ENCODE measurements at places on chromosomes 2 and 18.

DNA sequence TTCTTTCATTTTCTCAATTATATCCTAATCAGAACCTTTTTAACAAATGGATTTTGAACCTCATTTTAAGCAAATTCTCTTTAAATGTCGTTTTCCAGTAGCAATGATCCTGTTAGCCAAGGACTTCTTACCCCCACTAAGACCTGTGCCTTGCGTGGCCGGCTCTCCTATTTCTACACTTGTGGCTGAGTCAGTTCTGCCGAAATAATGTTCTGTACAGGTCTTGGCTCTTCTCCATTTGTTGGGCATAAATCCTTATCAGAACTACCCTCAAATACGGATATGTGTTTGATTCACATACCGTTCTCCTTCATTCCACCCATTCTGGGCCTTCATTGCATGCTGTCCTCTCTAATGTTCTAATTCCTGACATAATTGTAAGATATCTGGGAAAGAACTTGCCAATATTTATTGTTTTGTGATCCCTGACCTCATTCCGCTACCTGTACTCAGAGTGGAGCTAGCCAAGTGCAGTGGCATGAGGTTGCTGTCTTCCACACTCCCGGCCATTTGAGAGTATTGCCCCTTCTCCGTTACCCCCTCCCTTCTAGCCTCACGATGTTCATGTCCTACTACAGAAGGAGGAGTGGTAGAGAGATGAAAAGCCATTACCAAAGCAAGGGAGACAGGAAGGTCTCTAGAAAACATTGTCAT lies 78.7 kb downstream of the MYOM1 start:
- no peak for DNase-seq

- DNase-seq = peak; percentile 46
Measured at GRCh38 chr2:24930768-24931167, 10.7 kb upstream of the ADCY3 start.

- no peak for DNase-seq
Measured at GRCh38 chr2:79715338-79715737, 202.5 kb downstream of the CTNNA2 start.

DNA sequence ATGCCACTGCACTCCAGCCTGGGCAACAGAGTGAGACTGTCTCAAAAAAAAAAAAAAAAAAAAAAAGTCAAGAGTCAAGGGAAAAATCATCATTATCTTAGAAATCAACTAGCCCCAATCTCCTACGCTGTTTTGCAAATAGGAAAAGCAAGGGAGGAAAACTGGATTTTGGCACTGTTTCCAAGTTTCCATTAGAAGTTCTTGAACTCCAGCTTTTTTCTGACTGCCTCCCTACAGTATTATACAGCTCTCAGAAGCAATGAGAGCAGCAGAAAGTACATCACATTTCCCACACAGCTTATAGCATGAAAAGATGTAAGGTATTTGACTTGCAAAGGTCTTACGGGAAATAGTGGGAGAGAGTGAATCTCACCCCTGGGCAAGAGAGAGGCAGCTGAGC lies 127.8 kb downstream of the OSR1 start:
- no peak for DNase-seq

- no peak for DNase-seq
Measured at GRCh38 chr2:240618776-240619175, 6.5 kb upstream of the GPR35 start.

DNA sequence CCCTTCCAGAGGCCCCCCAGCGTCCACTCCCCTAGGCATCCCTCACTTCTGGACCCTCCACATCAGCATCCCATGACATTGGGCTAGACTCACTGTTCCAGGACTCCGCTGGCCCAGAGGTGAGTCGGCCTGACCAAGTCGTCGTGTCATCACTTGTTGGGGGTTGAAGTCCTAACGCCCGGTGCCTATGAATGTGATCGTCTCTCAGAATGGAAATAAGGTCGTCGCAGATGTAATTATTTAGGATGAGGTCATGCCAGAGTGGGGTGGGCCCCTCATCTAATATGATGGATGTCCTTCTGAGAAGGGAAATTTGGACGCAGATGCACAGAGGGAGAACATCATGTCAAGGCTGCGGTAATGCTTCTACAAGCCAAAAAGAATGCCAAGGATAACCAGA lies 142.7 kb downstream of the AGAP1 start:
- DNase-seq = no peak

GRCh38 chr2:231300722-231301076 lies 94.8 kb upstream of the B3GNT7 start:
- DNase-seq = no peak

GRCh38 chr18:78239090-78239457 lies 740.5 kb upstream of the SALL3 start:
- no peak for DNase-seq

- no peak for DNase-seq
Measured at GRCh38 chr2:217027414-217027813, 167.6 kb upstream of the TNP1 start.

DNA sequence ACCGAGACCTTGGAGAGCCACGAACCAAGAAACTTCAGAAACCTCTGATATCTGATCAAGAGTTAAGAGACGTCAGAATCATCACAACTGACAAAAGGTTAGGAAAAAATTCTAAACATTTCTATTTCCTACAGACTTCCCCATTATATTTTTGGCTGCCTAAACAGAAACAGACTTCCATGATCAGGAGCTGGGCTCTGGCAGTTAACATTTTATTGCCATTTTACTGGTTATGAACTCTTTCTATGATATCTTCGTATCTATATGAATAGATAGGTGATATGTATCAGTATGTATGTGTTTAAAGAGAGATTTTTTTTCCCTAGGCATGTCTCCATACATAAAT lies 31.1 kb upstream of the PPP1R1C start:
- no peak for DNase-seq

GRCh38 chr2:175823002-175823706 lies 178.9 kb downstream of the LNPK start:
- DNase-seq = no peak

DNA sequence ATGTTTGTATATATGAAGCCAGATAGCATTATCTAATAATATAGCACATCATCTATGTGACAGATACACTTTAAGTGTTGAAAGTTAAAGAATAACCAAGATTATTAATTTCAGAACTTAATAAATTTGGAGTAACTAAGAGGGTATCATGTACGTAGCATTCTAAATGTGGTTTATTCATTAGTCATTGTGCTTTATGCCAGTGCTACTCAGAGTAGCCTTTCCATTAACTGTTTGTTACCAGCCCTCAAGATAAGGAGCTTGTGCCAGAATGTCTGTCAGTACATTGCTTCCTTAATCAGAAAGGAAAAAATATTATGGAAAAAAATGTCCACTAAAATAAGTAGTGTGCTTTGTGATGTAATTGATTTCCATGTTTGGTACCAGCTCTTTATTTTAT lies 94.9 kb upstream of the TWSG1 start:
- peak; percentile 17 for DNase-seq

DNA sequence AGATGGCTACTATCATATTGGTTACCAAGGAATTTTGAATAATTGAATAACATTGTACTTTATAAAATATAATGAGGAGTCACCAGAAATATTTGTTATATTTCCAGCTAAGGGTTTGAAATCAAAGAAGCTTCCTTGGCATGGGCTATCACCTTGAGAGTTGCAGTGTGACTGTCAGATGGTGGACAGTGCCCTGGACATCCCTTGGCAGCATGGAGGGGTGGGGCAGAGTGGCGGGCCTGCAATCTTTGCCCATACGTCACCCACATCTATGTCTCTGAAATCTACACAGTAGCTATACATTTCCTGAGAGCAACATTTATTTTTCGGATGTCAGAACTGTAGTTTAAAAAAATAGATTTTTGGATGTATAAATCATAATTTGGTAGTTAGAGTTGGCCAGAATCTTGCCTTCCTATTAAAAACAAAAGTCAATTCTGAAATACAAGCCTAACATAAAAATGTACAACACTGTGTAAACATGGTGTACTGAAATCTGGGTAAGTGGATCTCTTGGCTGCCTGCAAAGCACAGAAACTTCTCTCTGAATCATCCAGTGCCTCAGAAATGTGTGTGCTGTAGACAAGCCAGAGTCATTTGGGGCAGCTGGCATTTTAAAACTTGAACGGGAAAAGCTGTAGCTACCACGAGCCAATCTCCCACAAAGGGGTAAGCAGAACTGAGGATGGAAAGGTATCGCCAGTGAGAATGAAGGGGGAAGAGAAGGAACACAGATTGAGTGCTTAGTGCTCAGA lies 124.2 kb upstream of the ARHGAP28 start:
- DNase-seq = no peak

GRCh38 chr2:191376981-191377629 lies 131.9 kb downstream of the MYO1B start:
- peak; percentile 32 for DNase-seq

- no peak for DNase-seq
Measured at GRCh38 chr2:236090027-236090382, 78.2 kb downstream of the GBX2 start.

DNA sequence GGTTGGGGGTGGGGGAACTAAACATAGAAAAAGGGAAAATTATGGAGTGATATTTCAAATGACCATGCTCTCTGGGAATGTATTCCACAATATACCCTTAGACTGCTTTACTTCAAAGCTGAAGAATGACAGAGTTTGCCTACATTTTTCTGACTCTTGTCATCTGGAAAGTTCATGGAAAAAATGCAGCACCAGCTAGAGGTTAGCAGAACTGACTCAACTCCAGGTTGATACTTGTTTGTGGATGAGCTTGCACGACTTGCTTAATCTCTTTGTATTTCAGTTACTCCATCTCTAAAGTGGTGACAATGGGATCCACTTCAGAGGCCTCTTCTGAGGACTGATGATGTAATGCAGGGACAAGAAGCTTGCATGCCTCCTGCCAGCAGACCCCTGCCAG lies 824.0 kb upstream of the ID2 start:
- DNase-seq = no peak

- no peak for DNase-seq
Measured at GRCh38 chr2:165678882-165679281, 115.2 kb downstream of the GALNT3 start.

DNA sequence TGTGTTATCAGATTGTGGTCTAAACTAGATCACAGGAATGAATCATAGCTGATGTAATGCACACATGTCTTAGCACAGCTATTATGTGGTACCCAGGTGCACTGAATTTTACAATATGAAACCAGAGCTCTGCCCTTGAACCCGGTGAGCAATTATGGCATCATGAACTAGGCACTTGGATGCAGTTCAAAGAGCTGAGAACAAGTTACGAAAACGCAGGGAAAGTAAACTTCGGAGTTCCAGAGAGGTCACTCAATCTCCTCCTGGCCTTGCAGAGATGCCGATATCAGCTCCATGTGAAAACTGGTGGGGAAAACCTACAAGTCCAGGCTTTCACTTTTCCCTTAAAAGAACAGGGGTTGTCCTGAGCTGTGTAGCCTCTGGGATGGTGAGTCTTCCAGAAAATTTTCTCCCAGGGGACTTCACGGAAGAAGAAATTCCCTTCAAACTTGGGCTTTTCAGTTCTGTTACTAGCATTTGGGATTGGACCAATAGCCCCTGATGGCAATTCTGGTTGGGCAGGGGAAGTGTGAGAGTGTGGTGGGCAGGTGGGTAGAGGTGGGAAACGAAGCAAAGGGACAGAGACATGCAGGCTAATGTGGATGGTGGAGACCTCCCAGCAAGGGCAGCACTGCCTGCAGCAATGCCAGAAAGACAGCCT lies 71.1 kb upstream of the SH3BP4 start:
- peak; percentile 39 for DNase-seq

- DNase-seq = no peak
Measured at GRCh38 chr18:39558658-39559057, 1993.1 kb upstream of the CELF4 start.

DNA sequence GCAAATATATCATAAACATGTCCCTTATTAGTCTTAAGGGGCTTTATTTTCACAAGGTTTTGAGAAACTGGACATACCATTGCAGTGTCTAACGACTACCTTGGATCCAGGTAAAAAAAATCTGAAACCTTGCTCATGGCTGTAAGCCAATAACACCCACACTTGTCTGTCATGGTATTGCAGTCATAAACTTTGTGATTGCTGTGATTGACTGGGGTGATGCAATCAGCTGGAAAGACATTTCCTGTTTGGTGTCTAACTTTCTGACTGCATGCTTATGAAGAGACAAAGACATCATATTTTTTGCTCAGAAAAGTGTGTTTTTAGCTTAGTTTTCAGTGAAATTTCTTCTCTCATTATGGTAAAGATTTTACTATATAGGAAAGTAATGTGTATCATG lies 635.0 kb downstream of the TSN start:
- DNase-seq = no peak

- no peak for DNase-seq
Measured at GRCh38 chr18:36153203-36153602, 23.5 kb downstream of the ELP2 start.

DNA sequence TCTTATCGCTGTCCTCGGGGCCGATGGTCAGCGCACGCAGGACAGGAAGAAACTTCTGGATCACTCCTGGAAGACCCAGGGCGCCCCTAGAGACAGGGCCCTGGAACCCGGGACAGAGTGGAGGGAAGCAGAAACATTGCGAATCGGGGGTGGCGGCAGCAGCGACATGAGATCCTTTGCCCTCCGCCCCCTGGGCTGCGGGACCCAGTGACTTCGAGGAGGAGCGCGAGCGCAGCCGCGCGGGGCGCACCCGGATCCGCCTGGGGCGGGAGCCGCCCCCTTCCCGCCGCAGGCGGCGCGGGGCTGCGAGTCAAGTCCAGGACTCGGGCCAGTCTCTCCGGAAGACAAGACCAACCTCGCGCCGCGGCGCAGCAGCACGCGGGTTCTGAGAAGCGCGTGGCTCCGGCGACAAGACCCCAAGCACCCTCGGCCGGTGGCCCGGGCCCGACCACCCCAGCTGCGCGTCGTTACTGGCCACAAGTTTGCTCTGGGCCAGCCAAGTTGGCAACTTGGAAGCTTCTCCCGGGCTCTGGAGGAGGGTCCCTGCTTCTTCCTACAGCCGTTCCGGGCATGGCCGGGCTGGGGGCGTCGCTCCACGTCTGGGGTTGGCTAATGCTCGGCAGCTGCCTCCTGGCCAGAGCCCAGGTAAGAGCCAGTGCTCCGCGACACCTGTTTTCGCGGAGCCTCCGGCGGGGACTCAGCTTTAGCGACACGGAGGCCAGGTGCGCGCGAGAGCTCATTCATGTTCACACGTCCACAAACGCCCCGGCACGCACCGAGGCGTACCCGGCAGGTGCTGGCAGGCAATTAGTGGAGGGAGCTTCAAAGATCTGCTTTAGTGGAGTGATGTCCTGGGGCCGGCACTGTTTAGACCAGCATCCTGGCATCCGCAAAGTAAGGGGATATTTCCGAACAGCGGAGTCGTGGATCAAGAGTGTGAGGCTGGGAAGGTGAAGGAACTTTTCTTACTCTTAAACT lies at the start of gene PTH2R:
Gene PTH2R, plus strand, starts transcription at position 319 of the 978 bp plus-strand sequence. Its CDS starts 252 bp downstream, at position 571.
- no peak for DNase-seq

DNA sequence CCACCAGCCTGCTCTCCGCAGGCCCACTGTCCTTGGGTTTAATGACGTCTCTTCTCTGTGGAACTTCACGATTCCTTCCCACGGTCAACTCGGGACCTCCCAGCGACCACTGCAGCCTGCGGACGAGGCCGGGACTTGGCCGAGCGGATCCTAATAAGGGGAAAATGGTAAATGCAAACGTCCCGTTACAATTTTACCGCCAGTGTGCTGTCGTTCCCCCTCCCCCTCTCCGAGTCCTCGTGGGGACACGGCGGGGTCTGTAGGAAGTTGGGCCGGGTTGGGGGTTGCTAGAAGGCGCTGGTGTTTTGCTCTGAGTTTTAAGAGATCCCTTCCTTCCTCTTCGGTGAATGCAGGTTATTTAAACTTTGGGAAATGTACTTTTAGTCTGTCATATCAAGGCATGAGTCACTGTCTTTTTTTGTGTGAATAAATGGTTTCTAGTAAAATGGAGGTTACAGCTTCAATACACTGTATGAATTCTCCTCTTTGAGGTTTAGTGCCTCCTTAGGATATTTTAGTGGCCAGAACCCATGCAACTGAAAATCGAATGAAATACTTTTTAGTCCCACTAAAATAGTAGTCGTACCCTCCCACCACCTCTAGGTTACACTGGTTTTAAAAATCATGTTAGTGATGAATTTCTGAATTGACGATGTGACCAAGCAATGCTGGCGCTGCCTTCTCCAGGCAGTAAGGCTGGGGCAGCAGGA lies 2.3 kb downstream of the HOXD11 start:
- no peak for DNase-seq
